NCI-H748 treated with DMSO at 0.1 percent for 48 hours (cell line): ENCODE measurements at places on chromosomes 2 and 18.

- DNase-seq = no peak
These were observed 30.2 kb downstream of the NYAP2 start for GRCh38 chr2:225429717-225430116.

GRCh38 chr18:57621246-57621604, 411 bp downstream of the NARS1 start:
- no peak for DNase-seq

DNA sequence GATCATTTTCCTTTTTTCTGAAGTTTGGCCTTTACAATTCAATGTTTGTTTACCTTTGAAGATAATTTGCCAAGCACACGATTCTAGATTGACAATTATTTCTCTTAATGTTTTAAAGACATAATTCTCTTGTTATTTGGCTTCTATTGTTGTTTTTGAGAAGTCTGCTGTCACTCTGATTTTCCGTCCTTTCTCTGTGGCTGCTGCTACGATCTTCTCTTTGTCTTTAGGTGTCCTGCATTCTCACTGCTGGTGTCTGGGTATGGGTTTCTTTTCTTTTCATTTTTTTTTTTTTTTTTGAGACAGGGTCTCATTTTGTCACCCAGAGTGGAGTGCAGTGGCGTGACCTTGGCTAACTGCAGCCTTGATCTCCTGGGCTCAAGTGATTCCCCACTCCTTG, 15.1 kb upstream of the FAM228A start:
- DNase-seq = no peak

DNA sequence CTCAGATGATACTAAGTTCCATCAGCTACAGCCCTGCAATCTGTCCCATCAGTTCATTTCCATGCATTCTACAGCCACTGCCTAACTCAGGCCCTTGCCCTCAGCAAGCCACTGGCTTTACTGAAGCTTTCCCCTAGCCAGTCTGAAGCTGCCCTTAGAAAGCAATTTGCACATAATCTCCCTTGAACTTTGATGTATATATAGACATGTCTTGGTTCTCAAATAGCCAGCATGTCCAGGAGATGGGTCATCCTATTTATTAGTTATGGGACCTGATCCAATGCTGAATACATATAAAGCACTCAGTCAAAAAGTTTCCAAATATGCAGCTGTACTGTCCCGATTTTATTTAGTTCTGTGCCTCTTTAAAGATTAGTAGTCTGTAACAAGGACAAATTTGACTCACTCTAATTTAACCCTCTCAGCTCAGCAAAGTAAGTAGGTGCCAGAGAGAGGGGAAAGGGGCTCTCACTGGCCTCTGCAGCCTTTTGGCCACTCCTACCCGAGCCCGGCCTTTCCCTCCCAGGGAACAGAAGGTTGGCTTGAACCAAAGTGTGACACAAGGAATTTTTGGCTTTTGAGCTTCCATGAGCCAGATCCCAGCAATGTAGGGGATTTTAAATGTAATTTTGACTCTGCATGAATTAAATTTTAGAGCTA, 70.7 kb downstream of the CCDC93 start:
- no peak for DNase-seq

DNA sequence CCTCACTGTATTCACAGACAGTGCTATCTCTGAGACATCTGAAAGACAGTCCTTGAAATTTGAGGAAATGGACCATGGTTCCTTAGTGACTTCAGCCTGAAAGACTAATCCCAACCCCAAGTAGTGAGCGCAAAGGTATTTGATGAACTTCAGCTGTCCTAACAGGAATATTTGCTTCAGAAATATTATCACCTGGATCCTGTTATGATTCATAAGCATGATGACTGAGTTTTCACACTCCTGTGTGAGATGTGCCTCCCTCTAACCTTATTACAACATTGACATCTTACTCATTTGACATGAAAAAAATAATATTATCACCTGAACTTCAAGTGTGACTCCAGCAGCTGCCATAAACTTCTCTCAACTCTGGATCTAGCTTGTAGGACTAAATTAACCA, 11.6 kb upstream of the MRPL19 start:
- DNase-seq = no peak

- DNase-seq = no peak
These were observed 140.8 kb downstream of the SEPTIN10 start for GRCh38 chr2:109472974-109473373.

- peak; percentile 89 for DNase-seq
These were observed at the start of gene GALNT3 for GRCh38 chr2:165793779-165794535. GALNT3 (minus strand) TSS chr2:165794247; CDS start chr2:165770700, 23,547 bp downstream.

GRCh38 chr2:164877169-164877568, 35.5 kb upstream of the COBLL1 start:
- DNase-seq = no peak

DNA sequence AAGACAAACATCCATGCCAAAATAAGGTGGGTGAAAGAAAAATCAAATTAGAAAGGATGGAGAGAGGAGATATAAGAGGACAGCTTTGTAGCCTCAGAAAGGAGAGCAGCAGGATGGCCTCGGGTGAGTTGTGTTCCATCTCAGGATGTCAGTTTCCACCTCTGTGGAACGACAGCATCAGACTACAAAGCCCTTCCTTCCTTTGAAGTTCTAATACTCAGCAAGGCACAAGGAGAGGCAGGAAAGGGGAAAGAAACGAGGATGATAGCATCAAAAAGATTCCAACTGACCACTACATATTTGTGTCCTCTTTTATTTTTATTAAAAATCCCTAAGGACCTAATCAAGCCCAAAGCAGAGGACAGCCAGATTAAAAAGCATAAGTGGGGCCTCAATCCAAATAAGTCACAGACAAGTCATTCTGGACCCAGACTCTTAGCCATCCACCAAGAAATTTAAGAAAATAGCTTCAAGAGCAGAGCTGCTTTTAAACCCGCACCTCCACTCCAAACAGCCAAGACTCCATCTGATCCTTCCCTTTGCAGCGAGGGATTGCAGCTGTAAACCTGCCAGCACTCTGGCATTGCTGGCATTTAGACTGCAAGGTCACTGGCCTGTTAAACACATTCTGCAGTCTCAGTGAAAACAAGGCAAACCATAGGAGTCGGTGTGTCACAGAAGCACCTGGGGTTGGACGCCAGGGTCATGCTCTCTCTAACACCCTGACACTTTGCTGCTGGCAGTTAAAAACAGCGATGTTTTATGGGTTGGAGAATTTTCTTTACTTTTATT, 314.5 kb upstream of the CHAC2 start:
- DNase-seq = no peak

DNA sequence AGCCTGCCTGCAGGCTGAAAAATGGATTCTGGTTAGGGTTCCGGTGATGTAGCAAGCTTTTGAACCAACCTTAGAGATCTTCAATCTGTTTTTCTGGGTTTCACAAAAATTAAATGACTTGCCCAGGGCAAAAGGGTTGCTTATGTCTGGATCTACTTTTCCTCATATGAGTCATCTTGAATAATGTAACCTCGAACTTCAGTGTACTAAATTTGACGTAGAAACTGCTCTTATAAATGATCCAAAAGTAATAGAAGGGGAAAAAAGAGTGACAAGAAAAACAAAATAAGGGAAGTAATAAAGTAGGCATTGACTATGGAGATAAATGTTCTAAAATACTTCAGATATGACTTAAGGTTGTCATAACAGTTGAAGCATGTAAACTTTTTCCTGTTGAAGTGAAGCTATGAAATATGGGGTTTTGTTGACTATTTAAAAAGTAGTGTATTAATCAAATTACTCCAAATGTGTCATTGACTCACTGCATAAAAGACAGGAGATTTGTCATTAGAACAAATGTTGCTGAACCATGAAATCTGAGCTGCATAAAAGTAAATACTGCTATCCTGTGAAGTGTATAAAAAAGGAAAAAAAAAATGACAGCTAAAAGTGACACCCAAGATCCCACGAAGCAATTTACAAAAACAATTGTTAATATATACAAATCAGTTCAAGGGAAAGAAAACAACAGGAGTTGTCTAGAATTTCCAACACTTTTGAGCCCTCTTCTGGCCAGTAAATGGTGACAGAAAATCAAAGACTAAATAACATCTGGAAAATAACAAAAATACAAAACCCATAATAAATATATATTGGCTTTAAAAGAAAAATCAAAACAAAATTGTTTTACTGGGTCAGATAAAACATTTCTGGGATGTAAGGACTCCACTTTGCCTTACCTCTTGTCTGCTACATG, 103.6 kb upstream of the SERPINE2 start:
- DNase-seq = no peak

- DNase-seq = no peak
These were observed 22.6 kb downstream of the MYO5B start for GRCh38 chr18:50172367-50172766.

GRCh38 chr2:111940333-111941196, 42.2 kb downstream of the MERTK start:
- no peak for DNase-seq

DNA sequence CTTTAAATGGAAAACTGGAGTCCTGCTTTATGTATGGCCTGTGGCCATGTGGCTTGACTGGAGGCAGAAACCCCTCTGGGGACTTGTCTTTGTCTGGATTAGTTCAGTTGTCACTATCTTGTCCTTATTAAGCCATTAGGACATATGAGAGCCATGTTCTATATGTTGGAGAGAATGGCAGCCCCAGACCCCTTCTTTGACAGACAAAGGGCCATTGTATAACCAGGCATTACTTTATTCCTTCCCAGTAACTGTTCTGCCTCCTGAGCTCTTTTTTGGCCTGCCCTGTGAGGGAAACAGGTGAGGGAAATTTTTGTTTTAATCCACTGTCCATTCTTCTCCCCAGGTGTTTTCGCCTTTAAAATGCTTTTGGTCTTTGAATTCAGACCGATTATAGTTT, 43.3 kb downstream of the FSHR start:
- no peak for DNase-seq
